ENCODE measurements at places on chromosomes 13 and 19. TPM values are rescaled to one million over a fixed set of nuclear protein-coding genes. Genes with fewer than 3 reads are reported as not detected.

Gene WIZ
- 14.4 TPM for total RNA-seq

Gene SELENOV
- not detected for total RNA-seq

Gene CAB39L
- total RNA-seq = 1.7 TPM

Gene CLEC17A
- 0.09 TPM for total RNA-seq

Gene MYO9B
- 35.8 TPM for total RNA-seq

Gene SIGLEC12
- not detected for total RNA-seq

Gene ZNF667
- not detected for total RNA-seq

Gene SULT2B1
- total RNA-seq = 16.4 TPM

Gene CYP2A7
- not detected for total RNA-seq

Gene NCR1
- not detected for total RNA-seq

Gene ZNF552
- 4.6 TPM for total RNA-seq

Gene PEX11G
- 1.9 TPM for total RNA-seq

Gene DAND5
- total RNA-seq = 0.07 TPM

Gene CXCL17
- total RNA-seq = 0.18 TPM

Gene KIR2DL3
- not detected for total RNA-seq

Gene ZC3H13
- total RNA-seq = 15.9 TPM

Gene ZNF490
- total RNA-seq = 0.63 TPM

Gene ZNF507
- total RNA-seq = 14.4 TPM

Gene RAX2
- total RNA-seq = not detected

Gene CD79A
- total RNA-seq = 1.3 TPM

Gene ZSCAN5B
- not detected for total RNA-seq

Gene ZNF766
- total RNA-seq = 8.5 TPM

Gene PLA2G4C
- 11.9 TPM for total RNA-seq

Gene SERPINE3
- not detected for total RNA-seq
